ENCODE measurements at places on chromosomes 6 and 20.

DNA sequence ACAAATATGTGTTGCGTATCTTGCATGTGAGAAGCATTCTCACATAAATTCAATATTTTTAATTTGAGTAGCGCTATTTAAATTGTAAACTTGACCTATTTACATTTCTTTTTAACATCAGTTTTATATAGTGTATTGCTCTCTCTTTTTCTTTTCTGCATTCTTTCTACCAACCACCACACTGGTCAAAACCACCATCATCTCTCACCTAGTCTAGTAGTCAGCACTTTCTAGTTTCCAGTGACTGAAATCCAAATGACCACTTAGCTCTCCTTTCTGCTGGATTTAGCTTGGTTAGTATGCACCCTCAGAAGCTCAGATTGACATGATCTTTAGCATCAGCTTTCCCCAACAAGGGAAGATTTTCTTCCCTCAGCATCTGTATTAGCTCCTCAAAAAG is 73.2 kb upstream of the HCRTR2 start:
- DNase-seq = no peak

DNA sequence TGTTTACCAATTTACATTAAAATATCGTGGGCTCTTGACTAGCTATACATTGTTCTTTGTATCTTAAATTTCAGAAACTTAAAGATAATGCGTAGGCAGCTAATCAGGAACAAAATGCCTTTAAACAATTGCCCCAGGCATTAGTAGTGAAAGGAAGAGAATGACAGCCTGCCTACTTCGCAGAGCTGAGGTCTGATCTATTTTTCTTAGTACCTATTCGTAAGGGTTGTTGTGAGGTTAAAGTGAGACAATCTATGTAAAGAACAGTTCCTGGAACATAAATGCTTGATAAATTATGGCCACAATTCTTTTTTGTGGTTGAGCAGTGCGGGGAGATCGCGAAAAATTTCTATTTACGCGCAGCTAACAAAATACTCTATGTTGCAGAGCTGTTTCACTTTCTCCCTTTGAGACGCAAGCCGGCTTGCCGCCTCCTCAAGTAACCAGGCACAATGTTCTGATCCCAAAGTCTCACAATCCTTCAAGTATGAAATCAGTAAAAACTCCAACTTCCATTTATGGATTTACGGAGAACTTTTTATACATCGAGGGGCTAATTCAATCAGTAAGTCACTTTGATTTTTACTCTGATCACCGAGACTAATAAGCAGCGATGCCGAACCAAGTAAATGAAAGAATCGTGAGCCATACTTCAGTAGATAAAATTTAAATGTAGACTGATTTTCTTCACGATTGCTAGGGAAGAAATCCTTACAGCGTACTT is 878 bp upstream of the PNRC1 start:
- no peak for DNase-seq

GRCh38 chr20:34575271-34575670 is 16.8 kb downstream of the MAP1LC3A start:
- no peak for DNase-seq

GRCh38 chr6:2020909-2021308 is 224.5 kb downstream of the GMDS start:
- no peak for DNase-seq

- DNase-seq = no peak
Measured at GRCh38 chr6:105402090-105402938, 568 bp downstream of the PREP start.
